Liver (tissue), 10 donors: ENCODE measurements at places on chromosomes 7 and 10. TPM values are rescaled to one million over a fixed set of nuclear protein-coding genes. Genes with fewer than 3 reads are reported as not detected.

DNA sequence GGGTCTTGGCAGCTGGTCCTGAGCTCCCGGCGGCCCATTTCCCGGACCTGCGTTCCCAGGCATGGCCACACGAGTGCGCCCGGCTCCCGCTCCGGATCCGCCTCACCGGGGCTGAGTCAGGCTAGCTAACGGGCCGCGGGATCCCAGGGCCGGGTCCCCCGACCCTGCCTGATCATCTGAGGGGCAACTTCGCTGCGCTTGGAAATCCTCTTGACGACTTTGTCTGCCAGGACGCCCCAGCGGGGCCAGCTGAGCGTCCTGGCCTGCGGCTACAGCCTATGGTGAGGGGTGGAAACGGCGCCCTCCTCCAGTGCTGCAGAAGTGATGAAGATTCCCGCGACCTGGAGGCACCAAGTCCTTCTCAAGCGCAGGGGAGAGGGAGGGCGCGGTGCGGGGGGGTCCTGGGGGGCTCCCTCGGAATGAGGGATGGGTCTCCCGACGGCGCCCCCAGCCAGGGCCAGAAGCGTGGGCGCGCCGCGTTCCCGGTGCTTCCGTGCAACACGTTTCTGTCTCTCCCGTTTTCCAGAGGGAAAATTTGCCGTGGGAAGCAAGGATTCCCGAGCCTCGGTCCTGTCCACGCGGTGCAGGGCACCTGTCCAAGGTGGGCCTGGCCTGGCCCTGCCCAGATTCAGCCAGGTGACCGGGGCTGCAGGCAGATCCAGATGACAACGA, 212.4 kb downstream of the CCSER2 start:
- H3K27ac ChIP-seq: no peak overlapping the region
- no peaks in the 10 kb centered on the region for H3K36me3 ChIP-seq
- H3K27me3 ChIP-seq: no peaks in the 10 kb centered on the region
- no peaks in the 10 kb centered on the region for H3K4me1 ChIP-seq

NEBL gene
- total RNA-seq: 1.8 TPM

CYP26C1 gene
- total RNA-seq: 0.09 TPM

- H3K36me3 ChIP-seq: no peaks in the 10 kb centered on the region
- H3K27ac ChIP-seq: no peak overlapping the region
- H3K4me1 ChIP-seq: peaks cover 1% of the 10 kb centered on the region
- no peaks in the 10 kb centered on the region for H3K27me3 ChIP-seq
These were observed 62.3 kb downstream of the DLG5 start for GRCh38 chr10:77864151-77864851.

GRCh38 chr7:22213081-22213480, 143.9 kb downstream of the RAPGEF5 start:
- no peak for DNase-seq
- no peak overlapping the region for H3K4me3 ChIP-seq
- no peaks in the 10 kb centered on the region for H3K4me1 ChIP-seq

DNA sequence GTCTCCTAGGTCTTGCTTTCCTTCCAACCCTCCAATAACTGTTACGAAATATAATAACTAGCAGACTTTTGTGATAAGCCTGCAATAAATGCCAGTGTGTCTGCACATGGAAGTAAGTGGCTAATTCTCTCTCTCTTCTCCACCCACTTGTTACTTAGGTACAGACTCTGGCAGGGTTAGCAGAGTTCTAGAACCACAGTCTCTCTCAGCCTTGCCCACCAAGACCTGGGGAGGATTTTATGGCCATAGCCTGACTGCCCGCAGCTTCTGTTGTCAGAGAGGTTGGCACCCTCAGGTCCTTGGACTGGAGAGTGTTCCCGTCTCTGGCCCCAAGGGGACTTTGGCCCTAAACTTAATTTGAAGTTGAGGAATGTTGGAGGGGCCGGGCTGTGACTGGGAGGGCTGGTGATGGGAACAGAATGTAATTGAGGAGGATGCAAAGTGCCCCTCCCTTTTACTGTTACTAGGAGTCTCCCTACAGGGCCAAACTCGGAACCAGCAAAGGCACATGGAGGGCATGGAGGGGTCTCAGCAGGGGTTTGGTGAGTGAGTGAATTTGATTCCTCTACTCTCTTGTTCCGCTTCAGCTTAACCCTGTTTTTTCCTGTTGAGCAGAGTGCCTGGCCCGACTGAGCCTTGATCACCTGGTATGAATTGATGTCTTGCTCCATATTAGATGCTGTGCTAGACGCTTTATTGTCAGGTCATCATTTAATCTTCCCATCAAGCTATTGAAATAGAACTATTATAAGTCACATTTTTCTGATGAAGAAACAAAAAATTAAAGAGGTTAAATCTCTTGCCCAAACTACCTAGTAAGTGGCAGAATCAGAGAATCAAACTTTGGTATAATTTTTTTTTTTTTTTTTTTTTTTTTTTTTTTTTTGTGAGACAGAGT, 37.0 kb upstream of the LCOR start:
- peaks cover 4% of the 10 kb centered on the region for H3K4me1 ChIP-seq
- DNase-seq: no peak
- H3K27me3 ChIP-seq: no peaks in the 10 kb centered on the region
- no peak overlapping the region for H3K27ac ChIP-seq
- no peaks in the 10 kb centered on the region for H3K36me3 ChIP-seq

DNA sequence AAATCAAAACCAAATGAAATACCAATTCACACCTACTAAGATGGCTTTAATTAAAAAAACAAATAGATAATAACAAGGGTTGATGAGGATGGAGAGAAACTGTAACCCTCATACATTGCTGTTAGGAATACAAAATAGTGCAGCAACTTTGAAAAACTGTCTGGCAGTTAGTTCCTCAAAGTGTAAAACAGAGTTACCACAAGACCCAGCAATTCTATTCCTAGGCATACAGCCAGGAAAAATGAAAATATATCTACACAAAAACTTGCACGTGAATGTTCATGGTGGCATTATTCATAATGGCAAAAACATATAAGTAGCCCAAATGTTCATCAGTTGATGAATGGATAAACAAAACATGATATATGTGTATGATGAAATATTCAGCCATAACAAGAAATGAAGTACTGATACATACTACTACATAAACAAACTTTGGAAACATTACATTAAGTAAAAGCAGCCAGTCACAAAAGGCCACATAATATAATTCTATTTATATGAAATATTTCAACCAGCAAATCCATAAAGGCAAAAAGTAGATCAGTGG, 83.5 kb downstream of the BRAF start:
- DNase-seq: no peak
- no peaks in the 10 kb centered on the region for H3K27me3 ChIP-seq
- H3K27ac ChIP-seq: no peak overlapping the region
- H3K4me3 ChIP-seq: no peak overlapping the region

PILRA gene
- 2.8 TPM for total RNA-seq

DLX6 gene
- not detected for total RNA-seq

TFEC gene
- total RNA-seq: 5.1 TPM

NEUROG3 gene
- not detected for total RNA-seq
